ENCODE measurements at places on chromosomes 1 and 21. TPM values are rescaled to one million over a fixed set of nuclear protein-coding genes. Genes with fewer than 3 reads are reported as not detected.

DNA sequence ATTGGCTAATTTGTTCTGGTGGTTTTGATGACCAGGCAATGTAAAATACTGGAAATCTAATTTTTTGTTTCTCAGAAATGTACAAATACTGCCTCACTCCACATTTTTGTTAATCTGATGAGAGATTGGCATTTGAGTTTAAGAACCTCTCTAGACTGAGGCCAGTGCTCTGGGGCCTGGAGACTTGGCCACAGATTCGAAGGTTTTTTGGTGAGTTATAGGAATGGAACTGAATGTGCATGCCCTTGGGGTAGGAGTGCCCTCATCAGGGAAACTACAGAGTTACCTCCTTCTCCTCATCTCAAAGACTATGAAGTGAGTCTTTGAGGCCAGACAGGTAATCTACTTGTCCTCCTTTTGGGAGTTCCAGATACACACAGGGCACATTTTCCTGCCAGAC lies 347.9 kb downstream of the LTN1 start:
- DNase-seq, result no peak
- no peaks in the 10 kb centered on the region for H3K36me3 ChIP-seq
- no peaks in the 10 kb centered on the region for H3K27me3 ChIP-seq
- no peak overlapping the region for H3K4me3 ChIP-seq

Gene ESPN
- 0.15 TPM for total RNA-seq

- no peak overlapping the region for H3K4me3 ChIP-seq
- DNase-seq, result no peak
- no peaks in the 10 kb centered on the region for H3K36me3 ChIP-seq
Measured at GRCh38 chr1:244271004-244271403, 180.7 kb downstream of the ADSS2 start.

DNA sequence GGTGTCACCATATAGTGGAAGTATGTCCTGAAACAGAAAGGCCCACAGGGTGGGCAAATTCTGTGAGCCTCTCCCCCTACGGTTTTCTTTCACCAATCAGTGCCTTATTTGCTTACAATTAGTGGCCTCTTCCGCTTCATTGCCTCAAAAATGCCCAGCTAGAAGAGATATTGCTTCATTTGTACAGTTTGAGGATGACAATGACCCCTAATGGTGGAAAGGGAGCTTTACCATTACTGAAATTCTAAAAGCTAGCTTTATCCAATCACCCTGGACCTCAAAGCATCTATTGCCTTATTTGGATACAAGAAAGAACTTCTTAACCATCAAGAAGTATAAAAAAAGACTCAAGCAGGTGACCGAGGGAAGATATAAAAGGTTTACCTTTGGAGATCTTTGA lies 49.6 kb downstream of the LRRC71 start:
- H3K36me3 ChIP-seq, result peaks cover 83% of the 10 kb centered on the region
- DNase-seq, result no peak
- H3K27me3 ChIP-seq, result no peaks in the 10 kb centered on the region
- H3K27ac ChIP-seq, result no peak overlapping the region
- no peaks in the 10 kb centered on the region for H3K4me1 ChIP-seq

Gene TEX38
- not detected for total RNA-seq

GRCh38 chr1:63981408-63981773 lies 207.6 kb downstream of the ROR1 start:
- H3K4me3 ChIP-seq, result no peak overlapping the region
- H3K4me1 ChIP-seq, result peaks cover 15% of the 10 kb centered on the region
- DNase-seq, result no peak
- H3K27ac ChIP-seq, result no peak overlapping the region

Gene RNU1-3
- 3,776 TPM for total RNA-seq

Gene FMOD
- total RNA-seq, result 11.4 TPM

DNA sequence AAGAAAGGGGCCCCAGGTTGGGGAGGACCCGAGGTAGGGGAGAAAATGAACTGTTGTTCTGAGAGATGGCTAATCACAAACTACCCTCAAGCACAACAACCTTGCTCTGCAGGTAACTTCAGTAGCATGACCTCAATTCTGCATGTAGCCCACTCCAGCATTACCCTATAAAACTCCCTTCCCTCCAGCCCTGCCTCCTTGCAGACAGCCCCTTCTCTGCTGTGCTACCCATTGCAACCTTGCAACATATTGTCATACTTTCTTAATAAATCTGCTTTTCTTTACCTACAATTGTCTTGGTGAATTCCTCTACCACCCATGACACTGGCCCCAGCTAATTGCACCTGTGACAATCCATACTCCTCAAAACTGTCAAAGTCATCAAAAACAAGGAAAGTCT lies 428.9 kb downstream of the MATN1 start:
- no peaks in the 10 kb centered on the region for H3K4me1 ChIP-seq
- H3K36me3 ChIP-seq, result no peaks in the 10 kb centered on the region
- H3K27ac ChIP-seq, result no peak overlapping the region
- H3K4me3 ChIP-seq, result no peak overlapping the region
- no peaks in the 10 kb centered on the region for H3K27me3 ChIP-seq
- no peak for DNase-seq

DNA sequence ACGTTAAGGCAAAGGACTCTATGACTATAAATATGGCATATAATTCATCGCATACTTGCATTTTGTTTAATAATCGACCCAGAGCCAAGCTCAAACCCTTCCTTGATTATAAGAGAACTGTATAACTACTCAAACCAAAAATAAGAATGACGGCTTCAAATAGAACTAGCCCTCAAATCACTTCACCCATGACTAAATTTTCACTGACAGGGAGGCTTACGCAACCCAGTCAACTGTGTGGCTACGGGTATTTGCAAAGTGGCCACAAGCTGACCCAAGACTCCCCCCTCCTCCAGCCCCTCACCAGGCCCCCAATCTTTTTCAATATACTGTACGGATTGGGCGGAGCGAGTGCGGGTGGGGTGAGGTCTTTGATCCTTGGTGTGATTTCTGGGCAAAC lies 268.3 kb downstream of the ASTN1 start:
- DNase-seq, result no peak
- no peak overlapping the region for H3K27ac ChIP-seq
- H3K4me1 ChIP-seq, result no peaks in the 10 kb centered on the region
- H3K4me3 ChIP-seq, result no peak overlapping the region
- H3K36me3 ChIP-seq, result no peaks in the 10 kb centered on the region

Gene CFAP74
- total RNA-seq, result 0.33 TPM

GRCh38 chr1:211324992-211325775 lies 1.4 kb upstream of the TRAF5 start:
- no peak overlapping the region for H3K4me3 ChIP-seq
- no peak for DNase-seq
- no peak overlapping the region for H3K27ac ChIP-seq
- H3K27me3 ChIP-seq, result no peaks in the 10 kb centered on the region
- peaks cover 10% of the 10 kb centered on the region for H3K4me1 ChIP-seq
- H3K36me3 ChIP-seq, result no peaks in the 10 kb centered on the region

Gene CHI3L2
- 1.9 TPM for total RNA-seq

- H3K36me3 ChIP-seq, result no peaks in the 10 kb centered on the region
- no peak for DNase-seq
- no peak overlapping the region for H3K4me3 ChIP-seq
- no peaks in the 10 kb centered on the region for H3K4me1 ChIP-seq
Measured at GRCh38 chr1:59029411-59030167, 245.7 kb upstream of the JUN start.

DNA sequence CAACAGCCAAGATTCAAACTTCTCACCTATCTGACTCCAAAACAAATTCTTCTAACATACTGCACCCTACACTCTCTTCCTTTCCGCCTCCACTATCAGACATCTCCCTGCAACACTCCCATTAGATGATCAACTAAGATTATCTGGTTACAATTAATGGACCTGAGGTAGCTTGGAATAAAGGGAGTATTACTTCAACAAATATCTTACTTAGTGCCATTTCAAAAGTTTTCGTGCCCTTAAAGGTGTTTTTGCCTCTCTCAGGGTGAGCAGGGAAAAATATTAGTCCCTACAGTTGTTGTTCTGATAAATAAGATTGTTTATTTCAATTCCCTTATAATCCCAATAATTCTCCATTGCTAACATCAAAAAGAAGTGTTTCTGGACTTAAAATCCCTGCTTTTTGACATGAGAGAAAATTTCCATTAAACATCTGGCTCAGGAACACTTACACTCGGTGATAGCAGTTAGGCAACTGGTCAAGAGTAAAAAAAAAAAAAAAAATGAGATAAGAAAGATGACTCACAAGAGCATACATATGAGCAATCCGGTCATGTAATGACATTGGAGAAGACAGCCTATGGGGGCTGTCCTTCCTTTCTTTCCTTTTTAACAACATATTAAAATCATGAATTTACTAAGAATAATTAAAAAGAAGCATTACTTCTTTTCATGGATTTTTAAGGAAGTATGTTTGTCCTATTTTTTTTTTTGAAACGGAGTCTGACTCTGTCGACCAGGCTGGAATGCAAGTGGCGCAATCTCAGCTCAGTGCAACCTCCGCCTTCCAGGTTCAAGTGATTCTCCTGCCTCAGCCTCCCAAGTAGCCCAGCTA lies 7.6 kb downstream of the RSBN1 start:
- no peak overlapping the region for H3K4me3 ChIP-seq
- no peaks in the 10 kb centered on the region for H3K36me3 ChIP-seq
- no peak for DNase-seq

- DNase-seq, result no peak
- H3K36me3 ChIP-seq, result no peaks in the 10 kb centered on the region
- no peaks in the 10 kb centered on the region for H3K27me3 ChIP-seq
- no peak overlapping the region for H3K27ac ChIP-seq
- no peak overlapping the region for H3K4me3 ChIP-seq
Measured at GRCh38 chr1:63122079-63122478, 200.3 kb upstream of the FOXD3 start.

DNA sequence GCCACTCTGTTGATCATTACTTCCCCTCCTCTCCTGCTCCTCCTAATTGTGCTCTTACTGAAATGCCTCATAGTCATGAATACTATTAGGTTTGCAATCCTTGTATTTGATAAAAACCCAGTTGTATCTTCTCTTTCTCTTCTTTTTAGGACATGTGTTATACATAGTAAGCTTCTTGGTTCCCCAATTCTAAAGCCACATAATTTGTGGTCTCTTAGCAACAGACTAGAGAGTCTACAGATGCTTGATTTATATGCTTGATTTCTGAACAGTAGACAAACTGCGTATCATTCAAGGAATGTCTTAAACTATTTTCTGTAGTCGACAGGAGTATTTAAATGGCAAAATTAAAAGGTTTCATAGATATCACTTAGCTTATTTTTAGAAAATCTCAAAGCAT lies 1598.9 kb downstream of the PLA2G4A start:
- no peaks in the 10 kb centered on the region for H3K36me3 ChIP-seq
- no peak for DNase-seq
- no peak overlapping the region for H3K27ac ChIP-seq
- no peak overlapping the region for H3K4me3 ChIP-seq
- H3K4me1 ChIP-seq, result no peaks in the 10 kb centered on the region

GRCh38 chr1:230316864-230317745 lies 109.0 kb downstream of the PGBD5 start:
- no peak overlapping the region for H3K27ac ChIP-seq
- no peaks in the 10 kb centered on the region for H3K27me3 ChIP-seq
- H3K4me1 ChIP-seq, result no peaks in the 10 kb centered on the region
- no peaks in the 10 kb centered on the region for H3K36me3 ChIP-seq

DNA sequence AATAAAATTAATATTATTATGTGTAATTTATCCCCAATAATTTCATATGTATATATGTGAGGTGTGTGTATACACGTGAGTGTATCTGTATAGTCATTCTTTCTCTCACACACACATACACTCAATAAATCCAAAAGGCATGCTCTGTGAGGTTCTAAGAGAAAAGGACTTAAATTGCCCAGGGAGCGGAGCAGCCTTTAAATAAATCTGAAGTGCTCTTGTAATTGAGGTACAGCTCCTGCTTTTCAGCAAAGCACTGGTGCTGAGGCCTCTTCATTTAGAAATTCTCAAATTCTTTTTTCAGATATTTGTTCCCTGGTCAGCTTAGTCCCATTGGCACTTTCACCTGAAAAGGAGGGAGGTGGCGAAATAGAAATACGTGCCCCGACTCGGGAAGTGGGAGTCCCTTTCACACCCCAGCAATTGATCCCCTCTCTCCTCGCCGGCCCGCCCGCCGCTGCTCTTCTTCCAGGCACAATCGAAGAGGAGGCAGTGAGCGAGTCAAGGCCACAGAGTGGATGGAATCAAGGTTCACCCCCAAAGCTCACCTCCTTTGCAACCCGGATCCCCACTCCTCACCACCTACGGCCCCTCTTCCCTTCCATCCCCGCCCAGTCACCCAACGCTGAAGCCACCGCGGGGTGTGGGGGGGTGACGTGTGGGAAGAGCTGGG lies 944 bp downstream of the PLPPR5 start:
- H3K36me3 ChIP-seq, result no peaks in the 10 kb centered on the region
- no peak overlapping the region for H3K4me3 ChIP-seq
- no peak overlapping the region for H3K27ac ChIP-seq
- no peaks in the 10 kb centered on the region for H3K4me1 ChIP-seq

Measured in heart left ventricle (tissue), 16 donors.